H9 (cell line): ENCODE measurements at places on chromosomes 11 and 22. TPM values are rescaled to one million over a fixed set of nuclear protein-coding genes. Genes with fewer than 3 reads are reported as not detected.
A peak's percentile ranks its signal among the peaks of the same experiment; 100 is the strongest.

DNA sequence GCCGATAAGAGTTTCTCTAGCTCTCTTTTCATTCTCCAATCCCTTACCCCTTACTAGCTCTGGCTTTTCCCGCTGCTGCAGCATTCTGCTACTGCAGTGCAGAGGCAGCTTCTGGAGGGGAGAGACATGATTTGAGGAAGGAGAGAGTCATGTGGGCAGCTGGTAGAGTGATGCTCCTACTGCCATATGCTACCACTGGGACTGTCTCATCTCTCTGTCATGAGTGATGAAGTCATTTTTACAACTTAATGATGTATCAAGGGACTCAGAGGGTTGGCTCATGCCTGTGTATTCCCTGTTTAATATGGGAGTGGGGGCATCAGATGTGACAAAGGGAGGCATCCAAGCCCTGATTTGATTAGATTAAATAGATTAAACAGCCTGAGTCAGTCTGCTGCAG lies 11.3 kb downstream of the SLC17A6 start:
- no peaks in the 10 kb centered on the region; the same call in 1 of the 2 replicates for H3K4me1 ChIP-seq
- DNase-seq, result no peak
- no peaks in the 10 kb centered on the region for H3K36me3 ChIP-seq
- no peaks in the 10 kb centered on the region for H3K27me3 ChIP-seq
- no peak overlapping the region for H3K4me3 ChIP-seq

DNA sequence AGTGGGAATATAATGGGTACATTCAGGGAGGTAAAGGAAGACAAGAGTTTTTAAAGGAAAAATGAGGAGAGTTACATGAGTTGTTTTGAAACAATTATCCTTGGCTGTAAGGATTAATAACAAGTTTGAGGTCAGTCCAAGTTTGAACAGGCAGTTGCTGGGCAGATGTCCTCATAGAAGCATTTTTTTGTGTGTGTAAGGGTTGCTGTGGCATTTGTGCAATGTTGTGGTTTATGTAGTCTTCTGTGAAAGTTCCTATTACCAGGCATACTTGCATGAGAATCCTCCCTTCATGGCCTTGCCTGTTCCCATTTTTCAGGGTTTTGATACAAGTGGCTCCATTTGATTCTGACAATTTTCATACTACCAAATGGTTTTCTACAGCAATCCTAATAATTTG lies 400.2 kb downstream of the KCNA4 start:
- no peaks in the 10 kb centered on the region for H3K27me3 ChIP-seq
- no peak for DNase-seq
- no peaks in the 10 kb centered on the region; the same call in 1 of the 2 replicates for H3K4me1 ChIP-seq
- H3K36me3 ChIP-seq, result peaks cover 2% of the 10 kb centered on the region; the same call in 1 of the 2 replicates
- no peak overlapping the region for H3K27ac ChIP-seq

DNA sequence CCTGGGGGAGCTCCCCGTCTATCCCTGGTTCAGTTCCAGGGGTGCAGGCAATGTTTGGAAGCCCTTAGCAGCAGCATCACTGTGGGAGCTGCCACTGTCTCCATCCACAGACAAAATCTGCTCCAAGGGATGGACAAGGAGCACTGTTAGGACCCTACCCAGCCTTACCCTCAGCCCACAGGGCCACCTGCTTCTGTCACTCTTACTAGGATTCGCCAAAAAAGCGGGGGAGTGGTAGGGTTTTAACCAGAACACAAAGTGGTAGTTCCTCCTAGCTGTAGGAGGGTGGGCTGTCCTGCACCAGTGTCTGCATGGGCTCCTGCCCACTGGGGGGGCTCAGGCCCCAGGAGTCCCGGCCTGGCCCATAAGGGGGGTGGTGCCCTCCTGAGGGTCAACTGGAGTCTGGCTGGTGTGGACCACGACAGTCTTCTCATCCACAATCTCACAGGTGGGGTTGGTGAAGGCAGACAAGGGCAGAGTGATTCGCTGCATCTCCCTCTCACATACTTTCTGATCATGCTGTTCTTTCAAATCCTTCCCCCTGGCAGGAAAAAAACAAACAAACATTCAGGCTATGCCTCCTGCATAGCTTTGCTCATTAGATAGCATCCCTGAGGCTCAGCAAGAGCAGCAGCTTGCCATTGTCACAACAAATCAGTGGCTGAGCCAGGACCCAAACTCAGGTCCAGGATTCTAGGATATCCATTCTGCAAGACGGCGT lies 9.4 kb downstream of the PIK3IP1 start:
- DNase-seq, result no peak
- no peaks in the 10 kb centered on the region for H3K4me1 ChIP-seq
- H3K4me3 ChIP-seq, result no peak overlapping the region
- H3K36me3 ChIP-seq, result peaks cover 6% of the 10 kb centered on the region

The YAP1 gene
- 124 TPM in 2 replicates for total RNA-seq

- no peak for DNase-seq
- peaks cover 16% of the 10 kb centered on the region; the same call in 1 of the 2 replicates for H3K27me3 ChIP-seq
- peaks cover 4% of the 10 kb centered on the region; the same call in 1 of the 2 replicates for H3K4me1 ChIP-seq
- H3K36me3 ChIP-seq, result no peaks in the 10 kb centered on the region
Measured at GRCh38 chr22:46028106-46028991, 51.4 kb upstream of the WNT7B start.

DNA sequence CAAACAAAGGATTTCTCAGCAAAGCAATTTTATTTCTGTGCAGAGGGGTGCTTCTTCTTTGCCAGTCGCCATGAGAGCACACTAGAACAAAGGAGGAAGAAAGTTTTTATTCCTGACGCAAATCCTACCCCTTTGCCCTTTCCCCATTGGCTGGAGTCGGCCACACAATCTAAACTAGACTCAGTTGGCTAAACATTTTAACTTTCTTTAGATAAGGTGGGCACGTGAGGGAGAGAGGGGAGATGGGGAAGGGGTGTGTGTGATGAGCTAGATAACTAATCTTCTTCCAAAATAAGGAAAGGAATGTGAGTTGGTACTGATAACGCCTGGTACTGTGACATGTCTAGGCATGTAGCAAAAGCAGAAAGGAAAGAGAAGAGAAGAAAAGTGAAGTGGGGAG lies 626 bp downstream of the TRIM22 start:
- peak overlapping the region; percentile 70; the same call in 2 of the 3 replicates for H3K4me3 ChIP-seq
- peak overlapping the region; percentile 75 for H3K27ac ChIP-seq
- no peaks in the 10 kb centered on the region for H3K27me3 ChIP-seq
- peaks cover 22% of the 10 kb centered on the region for H3K36me3 ChIP-seq
- no peak for DNase-seq
- no peaks in the 10 kb centered on the region; the same call in 1 of the 2 replicates for H3K4me1 ChIP-seq

DNA sequence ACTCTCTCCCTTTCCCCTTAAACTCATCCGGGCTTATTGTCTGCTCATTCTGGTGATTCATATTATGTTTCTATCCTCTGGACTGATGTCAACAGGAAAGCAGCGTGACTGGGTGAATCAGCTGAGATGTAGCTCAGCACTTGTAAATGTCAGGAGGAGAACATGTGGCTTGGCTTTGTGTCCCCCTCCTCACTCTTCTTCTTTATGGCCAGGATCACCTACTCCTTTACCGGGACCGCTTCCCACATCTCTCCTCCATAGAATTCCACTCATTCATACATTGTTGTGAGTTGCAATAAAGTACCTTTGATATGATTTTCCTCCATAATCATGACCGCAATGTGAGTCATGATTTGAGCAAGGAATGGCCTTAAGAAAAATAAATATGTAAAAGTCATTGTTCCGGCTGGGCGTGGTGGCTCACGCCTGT lies 15.8 kb upstream of the SYN3 start:
- H3K4me1 ChIP-seq, result no peaks in the 10 kb centered on the region
- DNase-seq, result no peak
- no peaks in the 10 kb centered on the region for H3K27me3 ChIP-seq

The KCNK4 gene
- 0.28 and 0.31 TPM in 2 replicates for total RNA-seq

The BTG4 gene
- total RNA-seq, result not detected in 2 replicates

- peak; percentile 44 for DNase-seq
- no peaks in the 10 kb centered on the region for H3K27me3 ChIP-seq
- H3K36me3 ChIP-seq, result peaks cover 32% of the 10 kb centered on the region
- H3K27ac ChIP-seq, result no peak overlapping the region
Measured at GRCh38 chr11:61828629-61829407, 718 bp downstream of the FADS2 start.

The MGAT3 gene
- total RNA-seq, result 4.7 and 5.0 TPM in 2 replicates

GRCh38 chr22:40070701-40071100 lies 75.9 kb downstream of the FAM83F start:
- no peak for DNase-seq
- H3K4me1 ChIP-seq, result peaks cover 2% of the 10 kb centered on the region; the same call in 1 of the 2 replicates
- H3K27ac ChIP-seq, result no peak overlapping the region
- H3K4me3 ChIP-seq, result no peak overlapping the region
- no peaks in the 10 kb centered on the region for H3K36me3 ChIP-seq
- no peaks in the 10 kb centered on the region for H3K27me3 ChIP-seq

DNA sequence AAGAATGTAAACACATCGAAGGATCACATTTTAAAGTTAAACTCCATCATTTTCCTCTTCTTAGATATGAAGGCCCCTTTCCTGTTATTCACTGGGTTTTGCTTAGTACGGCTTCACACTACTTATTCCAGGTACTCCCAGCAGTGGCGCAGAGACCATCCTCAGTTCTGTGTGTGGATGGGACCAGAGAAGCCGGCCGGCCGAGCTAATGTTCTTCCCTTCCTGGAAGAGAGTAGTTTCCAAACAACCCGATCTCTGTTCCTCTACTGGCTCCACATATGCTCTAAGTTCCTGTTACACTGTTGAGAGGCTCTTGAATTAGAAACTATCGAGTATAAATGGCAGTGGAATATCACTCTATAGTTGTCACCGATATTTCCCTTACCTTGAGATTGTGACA lies 684 bp upstream of the NFRKB start:
- H3K27ac ChIP-seq, result peak overlapping the region; percentile 11
- peak overlapping the region; percentile 94 for H3K4me3 ChIP-seq
- H3K4me1 ChIP-seq, result no peaks in the 10 kb centered on the region
- H3K36me3 ChIP-seq, result peaks cover 19% of the 10 kb centered on the region

DNA sequence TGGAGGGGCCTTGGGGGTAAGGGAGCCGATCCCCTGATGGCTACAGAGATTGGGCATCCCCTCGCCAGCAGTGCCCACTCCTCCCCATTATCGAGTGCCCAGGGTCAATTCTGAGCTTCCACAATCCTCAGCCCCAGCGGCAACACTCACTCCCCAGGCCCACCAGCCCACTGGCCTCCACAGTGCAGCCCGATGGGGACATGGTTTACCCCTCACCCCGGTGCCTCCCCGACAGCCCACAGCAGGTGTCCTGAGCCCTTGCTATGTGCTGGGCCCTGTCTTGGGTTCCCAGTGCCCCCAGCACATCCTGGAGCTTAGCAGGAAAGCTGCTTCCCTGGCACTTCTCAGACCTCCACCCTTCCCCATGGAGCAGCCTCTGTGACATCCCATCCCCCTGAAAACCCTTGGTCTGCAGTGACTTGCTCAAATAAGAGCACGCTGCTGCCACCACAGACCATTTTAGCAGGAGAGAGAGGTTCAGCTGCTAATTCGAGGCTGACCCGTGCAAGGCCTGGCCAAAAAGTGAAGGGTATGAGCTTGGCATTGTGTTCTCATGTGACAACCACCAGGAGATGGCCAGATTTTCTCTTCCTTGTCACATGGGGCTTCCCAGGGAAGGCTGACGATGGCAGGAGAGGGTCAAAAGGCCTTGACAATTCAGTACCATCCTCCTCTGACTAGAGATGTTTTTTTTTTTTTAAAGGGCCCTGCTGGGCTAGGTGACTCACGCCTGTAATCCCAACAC lies 23.6 kb downstream of the KCNJ4 start:
- no peaks in the 10 kb centered on the region for H3K27me3 ChIP-seq
- DNase-seq, result peak; percentile 34
- no peaks in the 10 kb centered on the region for H3K36me3 ChIP-seq
- no peak overlapping the region for H3K27ac ChIP-seq
- no peak overlapping the region for H3K4me3 ChIP-seq
